ENCODE measurements at places on chromosomes 5 and 9.

DNA sequence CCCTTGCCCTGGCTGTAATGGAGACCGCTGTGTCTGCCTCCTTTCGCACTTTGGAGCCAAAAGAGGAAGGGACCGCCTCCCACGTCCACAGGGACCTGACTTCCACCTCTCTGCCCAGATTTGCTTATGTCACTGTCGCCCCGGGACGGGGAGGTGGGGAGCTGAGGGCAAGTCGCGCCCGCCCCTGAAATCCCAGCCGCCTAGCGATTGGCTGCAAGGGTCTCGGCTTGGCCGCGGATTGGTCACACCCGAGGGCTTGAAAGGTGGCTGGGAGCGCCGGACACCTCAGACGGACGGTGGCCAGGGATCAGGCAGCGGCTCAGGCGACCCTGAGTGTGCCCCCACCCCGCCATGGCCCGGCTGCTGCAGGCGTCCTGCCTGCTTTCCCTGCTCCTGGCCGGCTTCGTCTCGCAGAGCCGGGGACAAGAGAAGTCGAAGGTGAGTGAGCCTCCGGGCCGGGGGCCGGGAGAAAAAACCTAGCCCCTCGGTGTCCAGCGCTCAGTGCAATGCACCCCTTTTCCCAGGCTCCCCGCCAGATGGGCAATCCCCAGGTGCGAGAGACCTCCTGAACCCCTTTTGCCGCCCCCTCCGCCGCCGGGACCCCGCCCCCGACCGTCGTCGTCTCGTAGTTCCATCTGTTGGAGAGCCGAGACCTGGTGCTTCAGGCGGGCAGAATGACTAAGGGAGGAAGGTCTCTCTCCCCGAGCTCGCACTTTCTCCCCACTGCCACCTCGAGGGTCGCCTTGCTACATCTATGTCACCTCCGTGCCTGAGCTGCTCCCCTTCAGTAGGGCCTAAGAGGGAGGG is at the start of gene GPX3:
Gene GPX3, plus strand, starts transcription at position 288 of the 807 bp plus-strand sequence. Its CDS starts 64 bp downstream, at position 352.
- DNase-seq, result peak; percentile 13

- DNase-seq, result no peak
Measured at GRCh38 chr9:115004545-115004944, 74.2 kb upstream of the TNFSF8 start.

- no peak for DNase-seq
Measured at GRCh38 chr9:18672706-18673105, 198.8 kb downstream of the ADAMTSL1 start.

DNA sequence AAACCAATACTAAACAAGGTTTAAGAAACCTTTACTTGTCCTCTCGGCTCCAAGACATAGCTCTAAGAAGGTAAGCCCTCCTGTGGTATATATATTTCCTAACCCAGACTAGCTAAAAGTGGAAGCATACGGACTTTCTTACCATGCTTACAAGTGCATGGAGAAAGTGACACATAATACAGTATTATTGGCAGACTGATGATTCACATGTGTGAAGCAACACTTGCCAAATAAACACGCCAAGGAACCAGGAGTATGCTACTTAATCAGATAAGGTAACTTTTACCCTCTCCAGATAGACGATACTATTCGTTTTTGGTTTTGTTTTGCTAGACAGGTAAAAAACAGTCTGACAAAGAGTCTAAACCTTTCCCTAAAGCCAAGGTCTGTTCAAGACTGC is 264.1 kb downstream of the MLLT3 start:
- DNase-seq, result no peak

DNA sequence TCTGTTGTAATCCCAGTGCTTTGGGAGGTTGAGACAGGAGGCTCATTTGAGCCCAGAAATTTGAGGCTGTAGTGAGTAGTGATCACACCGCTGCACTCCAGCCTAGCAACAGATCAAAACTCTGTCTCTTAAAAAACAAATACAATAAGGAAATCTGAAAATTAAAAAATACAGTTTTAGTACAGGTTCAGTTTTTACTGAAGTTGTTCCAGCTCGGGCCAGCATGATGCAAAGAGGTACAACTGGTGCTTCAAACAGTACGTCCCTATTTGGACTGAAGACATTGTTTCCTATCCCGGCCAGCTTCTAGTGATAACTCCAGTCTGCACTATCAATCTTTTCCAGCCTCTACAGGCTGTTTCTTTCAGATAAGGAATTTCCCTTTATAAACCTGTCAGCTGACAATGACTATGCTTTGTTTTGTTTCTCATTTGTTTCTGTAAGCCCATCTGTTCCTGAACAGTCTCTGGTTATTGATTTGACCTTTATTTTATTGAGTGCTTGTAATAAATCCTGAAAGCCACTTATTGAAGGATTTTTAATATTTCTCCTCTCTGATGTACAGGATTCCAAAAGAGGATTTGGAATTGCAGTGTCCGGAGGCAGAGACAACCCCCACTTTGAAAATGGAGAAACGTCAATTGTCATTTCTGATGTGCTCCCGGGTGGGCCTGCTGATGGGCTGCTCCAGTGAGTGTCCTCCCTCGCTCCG is 41.9 kb downstream of the TJP2 start:
- DNase-seq, result no peak

GRCh38 chr9:16601991-16602390 is 268.5 kb downstream of the BNC2 start:
- no peak for DNase-seq

GRCh38 chr5:171149333-171149732 is 159.7 kb upstream of the TLX3 start:
- no peak for DNase-seq

DNA sequence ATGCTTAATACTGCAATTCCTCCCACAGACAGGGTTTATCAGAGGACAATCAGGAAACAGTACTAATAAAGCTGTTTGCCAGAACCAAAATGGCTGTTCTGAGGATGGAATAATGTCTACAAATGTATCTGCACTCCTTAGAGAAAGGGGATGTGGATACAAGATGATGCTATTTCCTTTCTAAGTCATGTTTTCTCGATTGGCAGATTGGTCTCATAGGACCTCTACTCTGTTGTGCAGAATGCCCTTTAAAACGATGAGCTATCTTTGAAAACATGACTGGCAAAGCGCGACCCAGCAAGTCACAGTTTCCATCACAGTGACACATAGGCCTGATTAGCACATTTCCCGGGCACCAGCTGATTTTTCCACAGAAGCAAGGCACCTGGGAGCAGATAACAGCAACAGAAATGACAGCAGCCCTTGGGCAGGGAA is 54.0 kb downstream of the AOPEP start:
- DNase-seq, result no peak

GRCh38 chr5:179374506-179375235 is 29.4 kb upstream of the ADAMTS2 start:
- DNase-seq, result no peak

DNA sequence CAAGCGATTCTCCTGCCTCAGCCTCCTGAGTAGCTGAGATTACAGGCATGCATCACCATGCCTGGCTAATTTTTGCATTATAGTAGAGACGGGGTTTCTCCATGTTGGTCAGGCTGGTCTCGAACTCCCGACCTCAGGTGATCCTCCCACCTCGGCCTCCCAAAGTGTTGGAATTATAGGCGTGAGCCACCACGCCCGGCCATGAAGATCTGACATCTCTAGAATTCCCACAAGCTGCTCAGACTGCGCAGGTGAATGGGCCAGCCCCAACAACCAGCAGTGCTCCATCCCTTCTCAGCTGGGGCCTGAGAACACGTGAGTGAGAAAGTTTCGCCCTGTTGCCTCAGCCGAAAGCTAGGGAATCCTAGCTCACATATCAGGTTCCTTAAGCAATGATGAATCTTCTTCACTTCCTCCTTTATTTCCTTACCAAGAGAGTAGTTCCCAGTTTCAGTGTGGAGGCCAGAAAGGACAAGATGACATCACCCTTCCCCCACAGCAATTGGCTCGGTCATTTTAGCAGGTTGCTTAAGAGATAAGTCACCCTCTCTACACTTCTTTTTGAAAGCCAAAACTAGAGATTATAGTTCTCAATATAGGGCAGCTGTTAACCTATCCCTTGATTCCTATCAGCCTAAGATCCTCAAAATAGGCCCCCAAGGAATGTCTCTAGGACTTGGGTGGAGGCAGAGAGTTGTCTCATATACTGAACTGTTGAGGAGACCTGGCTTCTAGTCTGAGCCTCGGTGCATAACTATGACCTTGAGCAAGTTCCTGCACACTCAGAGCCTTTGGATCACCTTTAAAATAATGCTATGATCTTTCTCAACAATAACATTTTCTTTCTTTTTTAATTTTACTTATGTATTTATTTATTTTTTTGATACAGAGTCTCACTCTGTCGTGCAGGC is 23.9 kb upstream of the PPP2CA start:
- no peak for DNase-seq

DNA sequence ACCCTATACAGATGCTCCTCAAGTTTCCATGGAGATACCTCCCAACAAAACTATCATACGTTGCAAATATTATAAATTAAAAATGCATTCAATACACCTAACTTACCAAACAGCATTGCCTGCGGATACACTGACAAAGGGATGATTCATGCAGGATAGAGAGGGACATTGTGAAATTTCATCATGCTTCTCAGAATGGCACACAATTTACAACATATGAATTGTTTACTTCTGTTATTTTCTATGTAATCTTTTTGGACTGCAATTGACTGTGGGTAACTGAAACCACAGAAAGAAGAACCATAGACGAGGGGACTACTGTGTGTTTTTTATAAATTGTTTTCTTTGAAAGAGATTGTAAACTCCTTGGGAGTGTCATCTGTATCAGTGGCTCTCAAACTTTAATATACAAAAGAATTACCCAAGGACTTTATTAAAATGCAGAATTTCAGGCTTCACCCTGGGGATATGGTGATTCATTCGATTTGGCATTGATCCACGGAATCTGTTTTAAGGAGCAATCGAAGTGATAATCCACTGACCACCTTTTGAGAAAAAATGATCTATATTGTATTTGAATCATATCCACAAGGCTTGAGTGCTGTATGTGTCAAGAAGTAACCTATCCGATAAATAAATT is 146.4 kb downstream of the SGCD start:
- no peak for DNase-seq

DNA sequence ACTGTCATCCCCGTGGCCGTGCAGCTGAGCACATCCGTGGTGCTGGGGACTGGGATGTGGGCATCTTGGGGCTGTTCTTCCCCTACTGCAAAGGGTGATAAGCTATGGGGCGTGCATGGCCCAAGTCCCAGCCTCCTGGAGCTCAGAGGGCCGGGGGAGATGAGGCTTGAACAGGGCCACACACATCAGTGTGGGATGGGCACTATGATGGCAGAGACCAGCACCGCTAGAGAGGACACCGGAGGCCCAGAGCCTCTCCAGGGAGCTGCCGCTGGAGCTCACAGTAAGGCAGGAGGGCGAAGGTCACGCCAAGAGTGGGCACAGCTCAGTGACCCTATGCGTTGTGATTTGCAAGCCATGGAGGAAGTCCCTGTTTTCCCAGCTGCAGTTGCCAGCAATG is 63.5 kb downstream of the OLFM1 start:
- no peak for DNase-seq

DNA sequence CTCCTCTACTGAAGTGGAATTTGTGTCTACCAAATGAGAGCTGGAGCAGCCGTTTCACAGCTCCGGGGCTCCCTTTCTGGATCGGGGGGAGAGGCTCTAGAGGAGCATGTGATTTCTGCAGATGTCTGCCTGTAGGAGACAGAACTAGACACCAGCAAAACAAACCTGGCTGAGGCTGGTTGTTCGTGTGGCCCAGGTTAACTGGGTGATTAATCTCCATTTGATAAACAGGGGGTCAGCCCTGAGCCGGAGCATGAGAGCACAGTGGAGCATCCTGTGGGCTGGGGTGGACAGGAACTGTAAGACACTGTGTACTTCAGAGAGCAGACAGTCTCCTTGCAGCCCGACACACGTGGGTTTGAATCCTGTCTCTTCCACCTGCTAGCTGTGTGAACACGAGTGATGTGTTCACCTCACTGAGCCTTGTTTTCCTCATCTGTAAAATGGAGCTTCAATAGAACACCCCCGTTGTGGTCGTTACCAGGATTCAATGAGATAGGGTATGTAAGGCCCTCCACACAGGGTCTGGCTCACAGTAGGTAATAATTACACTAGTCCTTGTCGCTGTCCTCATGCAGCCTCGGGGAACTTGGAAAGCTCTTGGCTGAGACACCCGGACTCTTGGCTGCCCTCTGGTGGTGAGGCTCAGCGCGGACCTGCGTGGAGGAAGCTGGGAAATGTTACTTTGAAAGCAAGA is 12.9 kb downstream of the CXCL14 start:
- DNase-seq, result peak; percentile 25

DNA sequence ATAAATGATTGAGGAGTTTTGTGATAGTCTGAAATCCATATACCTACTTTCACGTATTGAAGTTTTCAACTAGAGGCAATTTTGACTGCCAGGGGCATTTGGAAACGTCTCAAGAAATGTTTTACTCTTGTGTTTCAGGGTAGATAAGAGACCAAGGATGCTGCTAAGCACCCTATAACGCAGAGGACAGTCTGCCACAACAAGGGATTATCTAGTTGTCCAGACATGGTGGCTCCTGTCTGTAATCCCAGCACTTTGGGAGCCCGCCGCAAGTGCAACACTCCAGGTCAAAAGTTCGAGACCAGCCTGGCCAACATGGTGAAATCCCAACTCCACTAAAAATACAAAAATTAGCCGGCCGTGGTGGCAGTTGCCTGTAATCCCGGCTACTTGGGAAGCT is 133.7 kb upstream of the CCNG1 start:
- DNase-seq, result no peak

DNA sequence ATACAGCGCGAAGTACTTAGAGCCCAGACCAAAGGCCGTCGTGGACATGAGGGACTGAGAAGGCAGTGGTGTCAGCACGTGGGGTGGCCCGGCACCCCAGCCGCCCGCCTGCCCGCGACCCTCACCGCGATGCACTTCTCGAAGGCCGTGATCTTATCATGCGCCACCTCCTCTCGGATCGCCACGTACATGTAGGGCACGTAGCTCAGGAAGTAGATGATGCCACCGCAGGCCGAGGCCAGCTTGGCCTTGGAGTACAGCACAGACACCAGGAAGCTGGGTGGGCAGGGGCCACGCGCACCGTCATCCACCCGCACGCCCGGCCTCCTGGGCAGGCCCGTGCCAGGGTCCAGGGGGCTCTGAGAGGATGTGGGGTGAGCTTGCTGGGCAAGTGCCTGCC is 11.0 kb downstream of the ABCA2 start:
- DNase-seq, result no peak

GRCh38 chr9:84669288-84670137 is at the start of gene NTRK2:
Gene NTRK2 (plus strand): TSS chr9:84669729. CDS start chr9:84670749, 1,020 bp downstream.
- DNase-seq, result no peak

GRCh38 chr5:96742538-96742937 is 65.2 kb downstream of the ERAP1 start:
- no peak for DNase-seq
